ENCODE measurements at places on chromosomes 6 and 20.

- DNase-seq = no peak
Measured at GRCh38 chr6:134046054-134046453, 6.4 kb downstream of the SLC2A12 start.

- peak; percentile 92 for DNase-seq
Measured at GRCh38 chr6:149513915-149514314, 29.1 kb upstream of the ZC3H12D start.

GRCh38 chr20:20430066-20430465, 62.2 kb downstream of the INSM1 start:
- DNase-seq = no peak

DNA sequence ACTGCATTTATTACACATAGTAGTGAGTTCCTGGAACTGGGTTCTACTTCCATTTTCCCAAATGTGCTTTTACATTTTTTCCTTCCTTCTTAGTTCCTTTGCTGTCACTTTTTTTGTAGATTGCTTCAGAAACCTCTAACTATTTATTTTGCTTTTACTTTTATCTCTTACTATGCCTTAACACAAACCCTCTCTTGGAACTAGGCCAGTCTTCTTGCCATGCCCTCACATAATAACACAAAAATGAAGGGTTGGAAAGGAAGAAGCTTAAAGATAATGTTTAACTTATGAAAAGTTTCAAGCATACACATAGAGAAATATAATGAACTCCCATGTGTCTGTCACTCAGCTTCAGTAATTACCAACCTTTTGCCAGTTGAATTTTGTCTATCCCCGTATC, 27.1 kb downstream of the TOP1 start:
- DNase-seq = no peak

Measured in mesendoderm (in vitro differentiated cells).